LNCaP clone FGC (cell line): ENCODE measurements at places on chromosomes 11 and 22.

GRCh38 chr22:33923033-33923432 is 2.8 kb upstream of the LARGE1 start:
- DNase-seq = no peak

- DNase-seq = no peak
These were observed 49.0 kb downstream of the OR4D9 start for GRCh38 chr11:59560290-59560701.

DNA sequence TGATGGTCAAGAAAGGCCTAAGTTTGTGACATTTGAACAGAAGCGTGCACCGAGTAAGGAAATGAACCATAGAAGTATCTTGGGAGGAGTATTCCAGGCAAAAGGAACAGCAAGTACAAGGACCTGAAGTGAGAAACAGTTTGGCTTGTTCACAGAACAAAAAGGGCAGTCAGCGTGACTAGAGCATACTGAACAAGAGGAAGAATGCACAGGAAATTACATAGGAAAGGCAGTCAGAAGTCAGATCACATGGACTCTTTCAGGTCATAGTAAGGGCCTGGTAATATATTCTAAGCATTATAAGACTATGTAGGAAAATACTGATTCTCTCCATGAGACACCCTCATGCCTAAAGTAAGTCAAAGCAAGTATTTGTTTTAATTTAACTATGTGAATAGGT is 52.3 kb upstream of the GAB2 start:
- no peak for DNase-seq

- no peak for DNase-seq
These were observed 56.1 kb upstream of the POU2AF1 start for GRCh38 chr11:111435046-111435698.

DNA sequence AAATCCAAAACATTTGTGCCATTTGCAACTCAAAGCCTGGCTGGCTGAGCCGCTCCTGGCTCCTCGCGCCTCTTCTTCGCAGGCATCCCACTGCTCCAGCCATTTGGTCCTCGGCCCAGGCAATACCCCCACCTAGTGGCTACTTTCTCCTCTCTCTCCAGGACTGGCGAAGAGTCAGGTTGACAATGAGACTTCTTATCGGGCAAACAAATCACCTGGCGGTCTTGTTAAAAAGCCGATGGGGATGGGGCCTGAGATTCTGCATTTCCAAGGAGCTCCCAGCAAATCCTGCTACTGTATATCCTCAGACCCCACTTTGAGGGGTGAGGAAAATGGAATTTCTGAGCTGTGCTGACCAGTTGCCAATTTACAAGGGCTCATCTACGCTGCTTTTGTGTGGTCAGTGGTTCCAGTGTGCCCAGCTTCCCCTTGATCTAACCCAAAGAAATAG is 89.0 kb downstream of the ISX start:
- peak; percentile 67 for DNase-seq

DNA sequence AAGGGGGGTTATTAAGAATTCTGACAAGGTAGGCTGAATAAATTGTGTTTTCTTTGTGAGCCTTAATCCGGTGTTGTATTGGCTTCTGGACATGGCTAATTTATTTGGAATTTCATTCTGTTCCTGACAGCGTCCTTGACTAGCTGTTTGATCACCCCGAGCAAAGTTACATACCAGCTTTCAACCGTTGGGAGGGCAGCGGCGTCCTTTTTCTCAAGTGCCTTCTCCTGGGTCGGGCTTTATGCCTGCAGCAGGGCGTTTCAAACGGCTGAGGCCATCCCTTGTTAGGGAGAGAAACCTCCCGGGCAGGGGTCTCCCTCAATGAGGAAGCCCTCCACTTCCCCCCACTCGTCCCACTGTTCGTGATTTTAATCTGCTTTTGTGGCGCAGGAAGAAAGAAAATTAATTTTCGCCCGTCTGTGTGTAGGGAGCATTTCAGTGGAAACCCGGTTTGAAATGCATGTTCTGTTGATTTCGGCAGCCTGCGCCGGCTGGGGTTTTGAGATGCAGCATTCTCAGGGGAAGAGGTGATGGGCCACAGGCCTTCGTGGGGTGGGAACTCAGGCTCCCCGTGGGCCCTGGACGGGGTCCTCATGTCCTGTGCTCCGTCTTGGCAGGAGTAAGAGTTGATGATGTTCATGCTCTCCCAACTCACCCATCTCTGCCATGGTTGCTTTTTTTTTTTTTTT is 2.9 kb upstream of the SMIM38 start:
- DNase-seq = no peak

GRCh38 chr11:68011051-68011943 is 1.2 kb downstream of the ALDH3B1 start:
- DNase-seq = no peak

- peak; percentile 1 for DNase-seq
These were observed 195.2 kb upstream of the RAG2 start for GRCh38 chr11:36792996-36793914.

DNA sequence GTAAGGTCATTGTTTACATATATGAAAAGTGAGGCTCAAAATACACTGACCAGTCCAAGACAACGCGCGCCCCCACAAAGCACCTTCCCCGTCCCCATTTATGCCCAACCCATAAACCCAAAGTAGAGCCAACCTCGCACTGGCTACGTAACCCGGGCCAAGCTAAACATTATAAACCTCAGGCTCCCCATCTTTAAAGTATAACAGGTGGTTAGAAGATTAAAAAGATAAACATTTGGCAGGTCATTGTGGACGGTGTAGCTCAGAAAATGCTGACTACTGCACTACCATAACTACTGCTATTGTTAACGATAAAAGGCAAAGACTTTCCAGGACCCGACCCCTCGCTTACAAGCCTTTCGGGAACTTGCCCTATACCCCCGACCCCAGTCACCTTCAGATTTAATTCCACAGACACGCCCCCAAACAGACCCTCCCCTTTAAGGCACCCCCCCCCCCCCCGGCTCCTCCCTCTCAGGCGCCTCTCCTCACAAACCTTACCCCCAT is 470 bp downstream of the NUMA1 start:
- peak; percentile 75 for DNase-seq

- DNase-seq = no peak
These were observed 38.3 kb upstream of the CXCR5 start for GRCh38 chr11:118845369-118845768.

GRCh38 chr11:492427-493226 is 14.4 kb downstream of the RNH1 start:
- no peak for DNase-seq

GRCh38 chr22:25689631-25690030 is 52.4 kb upstream of the MYO18B start:
- no peak for DNase-seq

DNA sequence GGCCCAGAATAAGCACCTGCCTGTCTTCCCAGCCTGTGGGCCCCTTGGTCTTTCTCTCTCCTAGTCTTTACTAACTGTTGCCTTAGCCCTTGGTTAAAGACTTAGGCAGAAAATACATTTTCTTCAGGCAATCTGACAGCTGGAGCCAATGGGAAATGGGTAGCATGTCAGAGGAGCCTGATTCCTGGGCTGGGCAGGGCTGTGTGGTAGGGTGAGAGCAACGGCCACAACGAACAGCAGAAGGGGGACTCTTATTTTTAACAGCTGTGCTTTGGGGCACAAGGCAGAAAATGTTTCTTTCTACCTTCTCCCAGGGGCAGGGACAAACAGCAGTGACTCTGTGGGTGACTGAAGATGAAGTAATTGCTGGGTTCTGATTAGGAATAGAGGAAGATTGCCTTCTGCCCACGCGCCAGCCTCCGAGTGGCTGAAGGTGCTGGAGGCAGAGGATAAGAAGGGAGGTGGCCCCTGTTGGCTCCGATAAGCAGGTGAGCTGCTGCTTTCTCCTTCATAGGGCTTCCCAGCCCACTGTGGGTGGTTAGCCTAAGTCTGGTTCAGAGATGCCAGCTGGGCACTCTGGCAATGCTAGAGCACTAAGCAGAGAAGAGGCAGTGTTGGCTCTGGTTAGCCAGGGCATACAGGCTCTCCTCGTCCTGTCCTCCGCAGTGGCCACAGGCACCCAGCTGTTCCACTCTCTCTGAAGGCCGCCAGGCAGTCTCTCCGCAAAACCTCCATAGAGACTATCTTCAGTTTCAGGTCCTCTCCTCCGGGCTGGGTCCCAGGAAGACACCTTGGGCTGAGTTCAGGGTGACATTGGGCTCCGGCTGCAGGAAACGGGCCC is 1.5 kb downstream of the YPEL4 start:
- no peak for DNase-seq
